ENCODE measurements at places on chromosomes 1 and 21.

DNA sequence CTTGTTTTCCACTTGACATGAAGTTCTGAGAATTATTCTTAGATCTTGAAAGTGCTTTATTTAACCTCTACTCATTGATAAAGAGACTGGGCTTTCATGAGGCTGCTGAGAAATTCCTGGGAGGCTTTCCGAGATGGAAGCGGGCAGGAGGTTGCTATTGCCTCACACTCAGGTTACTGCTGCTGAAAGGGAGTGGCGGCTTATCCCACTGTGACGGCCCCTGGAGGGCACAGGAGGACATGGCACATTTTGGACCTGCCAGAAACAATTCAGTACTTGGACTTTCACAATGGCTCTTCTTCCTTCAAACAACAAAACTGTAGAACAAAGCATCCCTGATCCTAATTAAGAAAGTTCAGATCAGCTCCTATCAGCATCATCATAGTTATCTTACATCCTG lies 16.2 kb upstream of the MARK1 start:
- peak; percentile 7 for DNase-seq

DNA sequence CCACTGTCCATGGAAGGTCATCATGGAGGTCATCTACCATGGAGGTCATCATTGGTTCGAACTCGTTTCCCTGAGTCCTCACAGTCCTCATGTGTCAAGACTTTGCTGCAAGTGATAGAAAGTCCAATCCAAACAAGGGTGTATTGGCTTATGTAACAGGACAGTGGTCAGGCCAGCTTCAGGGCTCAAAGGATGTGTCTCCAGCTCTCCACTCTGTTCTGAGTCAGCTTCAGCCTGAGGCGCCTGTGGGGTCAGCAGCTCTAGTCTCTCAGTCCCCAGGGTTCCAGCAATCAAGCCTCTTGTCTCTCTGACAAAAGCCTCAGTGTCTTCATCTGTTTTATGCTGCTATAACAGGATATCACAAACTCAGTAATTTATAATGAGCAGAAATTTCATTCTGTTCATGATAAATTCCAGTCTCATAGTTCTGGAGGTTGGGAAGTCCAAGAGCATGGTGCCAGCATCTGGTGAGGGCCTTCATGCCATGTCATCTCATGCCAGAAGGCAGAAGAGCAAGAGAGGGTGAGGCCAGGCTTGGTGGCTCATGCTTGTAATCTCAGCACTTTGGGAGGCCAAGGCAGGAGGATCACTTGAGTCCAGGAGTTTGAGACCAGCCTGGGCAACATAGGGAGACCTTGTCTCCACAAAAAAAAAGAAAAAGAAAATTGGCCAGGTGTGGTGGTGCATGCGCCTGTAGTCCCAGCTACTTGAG lies 19.5 kb downstream of the A3GALT2 start:
- peak; percentile 41 for DNase-seq

GRCh38 chr1:83905315-83905907 lies 93.5 kb downstream of the TTLL7 start:
- DNase-seq = peak; percentile 52

GRCh38 chr1:68916221-68916902 lies 419.5 kb upstream of the DEPDC1 start:
- DNase-seq = peak; percentile 30

GRCh38 chr1:117341123-117341522 lies 26.1 kb upstream of the MAN1A2 start:
- DNase-seq = no peak

Data from GM23248 (cell line).